Astrocyte of the spinal cord (primary cell): ENCODE measurements at places on chromosomes 2 and 18.

- peak; percentile 45 for DNase-seq
These were observed 2.0 kb downstream of the BCL11A start for GRCh38 chr2:60551240-60552077.

- DNase-seq: no peak
These were observed 215.0 kb upstream of the SP5 start for GRCh38 chr2:170500104-170500503.

DNA sequence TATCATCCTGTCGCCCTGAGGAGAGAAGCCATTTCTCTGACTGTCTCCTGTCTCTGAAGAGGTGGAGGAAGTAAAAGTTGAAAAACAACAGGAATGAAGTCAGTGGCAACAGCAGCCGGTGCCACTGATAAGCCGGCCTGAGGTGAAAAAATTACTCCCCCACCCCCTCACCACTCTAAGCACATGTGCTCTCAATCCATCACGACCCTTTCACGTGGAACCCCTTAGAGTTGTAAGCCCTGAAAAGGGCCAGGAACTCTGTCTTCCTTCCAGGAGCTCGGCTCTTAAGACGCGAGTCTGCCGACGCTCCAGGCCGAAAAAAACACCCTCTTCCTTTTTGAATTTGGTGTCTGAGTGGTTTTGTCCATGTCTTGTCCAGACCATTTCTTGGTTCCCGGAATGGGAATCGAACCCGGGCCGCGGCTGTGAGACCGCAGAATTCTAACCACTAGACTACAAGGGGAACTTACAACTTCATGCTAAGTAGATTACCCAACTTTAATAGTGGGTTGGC, 40.7 kb upstream of the TRIM43 start:
- DNase-seq: no peak

GRCh38 chr2:2639251-2640139, 308.4 kb upstream of the MYT1L start:
- no peak for DNase-seq

GRCh38 chr2:229835596-229836283, 86.1 kb downstream of the TRIP12 start:
- peak; percentile 50 for DNase-seq

- no peak for DNase-seq
These were observed 109.7 kb upstream of the BZW1 start for GRCh38 chr2:200702044-200702443.

GRCh38 chr2:238487134-238487533, 60.4 kb downstream of the ASB1 start:
- DNase-seq: no peak

GRCh38 chr2:223846515-223846914, 9.1 kb upstream of the AP1S3 start:
- DNase-seq: peak; percentile 85

- no peak for DNase-seq
These were observed 41.9 kb downstream of the SCN9A start for GRCh38 chr2:166333801-166334200.

DNA sequence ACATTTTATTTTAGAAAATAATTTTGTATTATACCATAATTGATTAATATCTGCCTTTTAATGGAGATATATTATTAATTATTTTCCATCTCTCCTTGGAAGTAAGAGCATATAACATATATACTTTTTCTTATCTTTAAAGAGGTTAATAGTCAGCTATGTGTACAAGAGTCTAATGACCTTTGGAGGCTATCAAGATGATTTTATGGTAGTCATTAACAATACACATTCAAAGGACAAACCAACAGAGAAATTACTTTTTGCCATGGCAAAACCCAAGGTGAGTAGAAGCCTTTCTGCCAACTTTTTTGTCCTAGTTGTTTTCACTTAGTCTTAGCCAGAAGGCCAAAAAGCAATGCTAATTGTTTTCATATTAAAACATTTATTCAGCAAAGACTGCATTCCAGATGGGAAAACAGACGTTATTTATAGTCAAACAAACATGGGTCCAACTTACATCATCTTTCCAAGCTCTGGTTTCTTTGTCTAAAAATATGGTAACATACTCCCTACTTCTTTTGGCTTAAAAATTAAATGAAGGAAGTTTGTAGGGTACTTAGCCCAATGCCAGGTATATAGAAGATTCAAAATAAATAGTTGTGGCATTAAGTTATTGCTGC, 9.6 kb upstream of the DYNC2LI1 start:
- DNase-seq: no peak

DNA sequence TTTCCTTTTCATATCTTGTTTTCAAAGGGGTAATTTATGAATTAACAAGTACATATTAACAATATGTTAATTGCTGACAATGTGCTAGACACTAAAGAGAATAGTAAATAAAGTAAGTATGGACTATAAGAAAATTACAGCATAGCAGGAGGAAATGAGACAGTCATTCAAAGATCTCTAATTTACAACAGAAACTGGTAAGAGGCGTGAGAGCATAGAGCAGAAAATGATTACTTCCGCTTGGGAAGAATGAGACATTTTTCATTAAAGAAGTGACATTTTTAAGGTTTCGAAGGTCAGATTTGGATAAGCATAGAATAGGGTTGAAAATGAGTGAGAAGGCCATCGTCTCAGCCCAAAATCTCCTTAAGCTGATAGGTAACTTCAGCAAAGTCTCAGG, 184.4 kb upstream of the SESTD1 start:
- no peak for DNase-seq

DNA sequence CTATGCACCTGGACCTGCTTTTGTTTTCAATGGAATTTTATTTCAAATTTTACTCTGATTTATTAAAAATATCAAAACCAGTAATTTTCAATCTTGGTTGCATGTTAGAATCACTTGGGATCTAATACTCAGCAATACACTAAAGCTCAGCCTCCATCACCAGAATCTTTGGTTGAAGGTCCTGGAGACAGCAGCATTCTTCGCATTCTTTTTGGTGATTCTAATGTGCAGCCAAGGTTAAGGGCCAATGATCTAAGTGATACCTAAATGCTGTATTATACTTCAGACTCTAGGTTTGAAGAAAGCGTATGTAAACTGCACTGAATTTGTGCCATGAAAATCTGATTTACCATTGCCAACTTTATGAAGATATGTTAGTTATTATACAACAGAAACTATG, 493.1 kb downstream of the XIRP2 start:
- no peak for DNase-seq

DNA sequence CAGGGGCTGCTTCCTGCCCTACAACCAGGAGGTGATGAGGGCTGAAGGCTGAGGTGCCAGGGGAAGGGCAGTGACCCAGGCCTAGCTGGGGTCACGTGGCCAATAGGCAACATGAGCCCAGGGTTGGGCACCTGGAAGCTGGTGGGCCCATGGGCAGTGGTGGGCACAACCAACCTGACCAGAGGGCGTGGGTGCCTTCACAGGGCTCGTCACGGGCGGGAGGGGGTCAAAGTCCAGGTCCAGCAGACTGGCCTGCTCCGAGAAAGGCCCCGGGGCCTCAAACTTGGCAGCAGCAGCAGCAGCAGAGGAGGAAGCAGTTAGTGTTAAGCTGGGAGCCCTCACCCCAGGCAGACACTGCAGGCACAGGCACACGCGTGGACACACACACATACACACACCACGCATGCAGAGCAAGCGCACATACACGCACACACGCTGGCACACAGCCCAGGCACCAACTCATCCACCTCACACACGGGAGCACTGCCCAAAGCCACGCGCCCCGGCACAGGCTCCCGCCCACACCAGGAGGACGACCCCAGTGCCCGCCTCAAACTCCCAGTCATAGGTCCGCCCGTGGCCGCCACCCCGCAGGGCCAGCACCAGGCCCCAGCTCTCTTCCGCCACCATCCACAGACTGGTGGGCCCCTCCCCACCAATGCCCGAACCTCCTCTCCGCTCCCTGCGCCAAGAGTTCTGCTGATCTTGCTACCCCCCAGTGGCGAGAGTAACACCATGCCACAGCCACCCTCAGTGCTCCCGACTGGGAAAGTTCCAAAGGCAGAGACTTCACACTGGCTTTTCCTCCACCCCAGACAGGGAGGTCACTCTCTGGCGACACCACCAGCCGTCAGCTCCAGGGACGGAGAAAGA, 53.0 kb downstream of the BIN1 start:
- no peak for DNase-seq

DNA sequence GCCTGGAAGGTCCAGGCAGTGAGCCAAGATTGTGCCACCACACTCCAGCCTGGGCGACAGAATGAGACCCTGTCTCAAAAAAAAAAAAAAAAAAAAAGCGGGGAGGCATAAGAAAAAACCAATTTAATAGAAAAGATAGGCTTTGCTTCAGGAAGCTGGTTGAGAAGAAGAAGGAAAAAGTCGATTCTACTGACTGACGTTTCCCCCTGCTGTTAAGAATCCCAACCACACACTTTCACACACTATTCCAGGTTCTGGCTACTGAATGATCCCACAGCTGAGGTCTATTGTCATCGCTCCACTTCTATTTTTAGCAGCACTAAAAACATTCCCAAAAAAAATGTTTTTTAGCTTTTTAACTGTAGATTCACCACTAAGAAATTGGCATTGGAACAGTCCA, 6.7 kb upstream of the CHCHD5 start:
- DNase-seq: peak; percentile 22

GRCh38 chr2:236866542-236867340, 218.9 kb upstream of the COPS8 start:
- DNase-seq: no peak

- no peak for DNase-seq
These were observed 112.8 kb upstream of the MAP4K3 start for GRCh38 chr2:39549718-39550464.

GRCh38 chr2:138269765-138270164, 231.8 kb upstream of the SPOPL start:
- no peak for DNase-seq

DNA sequence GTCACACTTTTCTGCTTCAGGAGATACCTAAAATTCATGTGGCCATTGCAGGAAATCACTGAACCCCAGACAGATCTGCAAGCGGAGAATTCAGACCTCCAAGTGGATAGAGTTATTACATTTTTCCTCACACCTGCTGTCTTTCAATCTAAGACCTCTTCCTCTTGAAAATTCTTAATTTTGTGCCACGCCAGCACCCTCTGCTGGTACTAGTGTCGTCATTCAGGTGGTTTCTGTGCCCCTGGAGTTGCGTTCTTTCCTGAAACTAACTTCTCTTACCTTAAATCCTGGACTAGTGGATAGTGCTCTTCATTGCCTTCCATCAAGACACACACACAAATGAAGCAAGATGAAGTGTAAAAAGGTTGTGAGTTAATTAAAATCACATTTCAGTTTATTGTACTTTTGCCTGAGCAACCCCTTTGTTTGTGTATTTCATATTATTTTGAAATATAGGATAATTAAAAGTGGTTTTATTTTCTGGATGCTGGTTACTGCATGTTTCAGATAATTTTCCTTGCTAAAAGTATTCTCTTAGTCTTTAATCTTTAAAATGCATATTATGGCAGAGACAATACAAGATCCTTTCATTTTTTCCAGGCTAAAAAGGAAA, 1.6 kb upstream of the DNER start:
- DNase-seq: peak; percentile 54

DNA sequence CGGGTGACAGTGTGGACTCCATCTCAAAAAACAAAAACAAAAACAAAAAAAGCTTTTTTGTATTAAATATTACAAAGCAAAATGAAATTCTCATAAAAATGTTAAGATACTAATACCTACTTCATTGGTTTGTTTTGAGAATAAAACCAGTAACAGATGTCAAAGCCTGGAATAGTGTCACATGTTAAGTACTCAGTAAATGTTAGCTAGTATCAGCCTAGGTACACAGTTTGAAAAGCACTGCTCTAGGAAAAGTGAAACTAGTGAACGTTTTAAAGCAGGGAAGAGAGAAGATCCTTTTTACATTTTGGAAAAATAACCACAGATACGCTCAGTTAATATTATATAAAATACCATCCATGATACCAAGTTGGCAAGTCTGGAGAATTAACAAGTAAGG, 37.1 kb upstream of the ADAM17 start:
- no peak for DNase-seq

- DNase-seq: no peak
These were observed 130.6 kb downstream of the AKAIN1 start for GRCh38 chr18:5066380-5066977.

GRCh38 chr18:36467614-36468013, 170.1 kb downstream of the FHOD3 start:
- DNase-seq: no peak
